ENCODE measurements at places on chromosomes 1 and 21.

- no peak for DNase-seq
Measured at GRCh38 chr1:178126741-178127185, 32.9 kb downstream of the RASAL2 start.

DNA sequence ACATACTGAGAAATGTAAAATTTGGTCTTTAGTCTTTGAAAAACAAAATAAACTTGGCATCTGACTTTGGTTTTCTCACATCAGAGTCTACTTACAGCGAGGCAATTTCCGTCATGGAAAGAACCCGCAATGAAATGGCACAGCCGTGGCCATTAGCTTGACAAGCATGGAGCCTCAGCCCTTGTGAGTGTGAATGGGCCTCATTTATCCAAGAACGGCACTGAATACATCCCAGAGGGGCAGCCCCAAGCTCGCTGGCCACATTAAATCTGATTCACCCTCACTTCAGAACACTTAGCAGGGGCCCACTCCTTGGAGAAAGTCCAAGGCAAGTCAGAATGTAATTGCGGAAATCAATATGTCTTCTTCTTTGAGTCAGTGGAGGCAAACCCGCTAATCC lies 64.8 kb downstream of the ERG start:
- DNase-seq = no peak

GRCh38 chr1:183711741-183712361 lies 58.7 kb upstream of the APOBEC4 start:
- DNase-seq = no peak

DNA sequence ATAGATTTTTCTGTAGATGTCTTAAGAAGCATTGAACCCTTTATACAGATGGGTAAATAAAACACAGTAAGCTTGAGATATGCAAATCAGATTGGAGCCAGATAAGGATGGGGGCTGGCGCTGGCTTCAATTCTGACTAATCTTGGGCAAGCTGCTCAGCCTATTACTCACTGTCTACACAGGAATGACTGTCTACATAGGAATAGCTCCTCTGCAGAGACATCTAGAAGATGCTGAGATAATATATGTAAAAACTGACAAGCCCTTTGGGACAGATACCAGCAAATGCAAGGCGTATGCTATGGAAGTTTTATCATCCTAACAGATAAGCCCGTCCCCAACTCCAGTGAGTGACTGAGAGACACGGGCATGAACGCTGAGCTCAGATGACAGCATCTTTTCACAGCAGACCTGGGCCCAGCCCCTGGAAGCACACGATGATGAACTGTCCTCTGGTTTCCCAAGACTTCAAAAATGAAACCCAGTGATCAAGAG lies 1.7 kb downstream of the CLDN14 start:
- no peak for DNase-seq

DNA sequence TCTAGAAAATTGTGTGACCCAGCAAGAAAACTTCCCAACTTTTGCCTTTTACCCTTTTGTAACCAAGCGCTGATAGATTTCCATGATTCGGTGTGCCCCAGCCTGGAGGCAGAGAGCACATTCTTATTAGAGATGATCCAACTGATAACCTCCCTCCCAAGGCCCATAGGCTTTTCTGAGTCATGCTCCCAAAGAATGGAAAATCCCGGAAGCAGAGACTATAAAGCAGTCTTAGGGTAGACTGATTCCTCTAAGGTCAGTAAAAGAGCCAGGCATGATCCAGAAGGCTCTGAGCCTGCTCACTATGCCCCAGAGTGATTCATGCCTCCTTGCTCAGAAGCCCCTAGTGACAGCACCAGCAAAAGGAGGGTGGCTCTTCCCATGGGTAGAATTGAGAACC lies 4.3 kb downstream of the CAMK1G start:
- DNase-seq = no peak

GRCh38 chr1:39757501-39757900 lies 13.6 kb downstream of the OXCT2 start:
- DNase-seq = no peak
